ENCODE measurements at places on chromosomes 2 and 18.
A peak's percentile ranks its signal among the peaks of the same experiment; 100 is the strongest.

- DNase-seq: no peak
These were observed 99.4 kb upstream of the CDC42EP3 start for GRCh38 chr2:37770797-37771196.

DNA sequence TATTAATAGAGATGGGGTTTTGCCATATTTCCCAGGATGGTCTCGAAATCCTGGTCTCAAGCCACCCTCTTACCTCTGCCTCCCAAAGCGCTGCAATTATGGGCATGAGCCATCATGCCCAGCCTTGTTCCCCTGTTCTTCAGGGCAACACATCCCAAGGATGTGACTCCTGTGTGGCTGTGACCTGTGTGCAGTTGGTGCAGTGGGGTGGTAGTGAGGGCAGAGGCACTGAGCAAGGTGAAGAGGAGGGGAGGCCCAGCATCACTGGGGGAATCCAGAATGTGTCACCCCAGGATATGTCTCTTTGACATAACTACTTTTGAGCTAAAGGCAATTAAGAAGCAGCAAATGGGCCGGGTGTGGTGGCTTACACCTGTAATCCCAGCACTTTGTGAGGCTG lies 23.4 kb downstream of the CENPA start:
- DNase-seq: no peak

DNA sequence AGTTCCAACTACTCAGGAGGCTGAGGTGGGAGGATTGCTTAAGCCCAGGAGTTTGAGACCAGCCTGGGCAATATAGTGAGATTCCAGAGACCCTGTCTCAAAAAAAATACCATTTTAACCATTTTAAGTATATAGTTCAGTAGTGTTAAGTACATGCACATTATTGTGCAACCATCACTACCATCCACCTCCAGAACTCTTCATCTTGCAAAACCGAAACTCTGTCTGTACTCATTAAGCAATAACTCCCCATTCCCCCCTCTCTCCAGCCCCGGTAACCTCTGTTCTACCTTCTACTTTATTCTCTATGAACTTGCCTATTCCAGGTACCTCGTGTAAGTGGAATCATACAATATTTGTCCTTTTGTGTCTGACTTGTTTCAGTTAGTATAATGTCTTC lies 86.4 kb downstream of the GFPT1 start:
- no peak for DNase-seq

DNA sequence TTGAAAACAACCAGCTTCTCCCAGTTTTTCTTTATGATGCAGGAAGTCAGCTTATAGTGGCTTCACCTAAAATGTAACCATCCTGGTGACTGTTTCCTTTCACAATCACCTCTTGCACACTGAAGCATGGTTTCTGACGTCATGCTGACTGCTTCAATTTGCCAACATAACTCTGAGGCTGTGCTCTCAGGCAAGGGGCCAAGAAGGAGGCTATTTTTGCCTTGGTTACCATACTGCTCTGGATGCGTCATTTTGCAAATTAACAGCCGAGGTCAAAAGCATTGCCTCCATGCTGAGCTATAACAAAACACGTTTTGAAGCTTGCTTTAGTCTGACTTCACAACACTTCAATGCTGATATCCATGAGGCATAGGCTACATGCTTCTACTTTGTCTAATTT lies 397.8 kb downstream of the METTL4 start:
- peak; percentile 72 for DNase-seq

DNA sequence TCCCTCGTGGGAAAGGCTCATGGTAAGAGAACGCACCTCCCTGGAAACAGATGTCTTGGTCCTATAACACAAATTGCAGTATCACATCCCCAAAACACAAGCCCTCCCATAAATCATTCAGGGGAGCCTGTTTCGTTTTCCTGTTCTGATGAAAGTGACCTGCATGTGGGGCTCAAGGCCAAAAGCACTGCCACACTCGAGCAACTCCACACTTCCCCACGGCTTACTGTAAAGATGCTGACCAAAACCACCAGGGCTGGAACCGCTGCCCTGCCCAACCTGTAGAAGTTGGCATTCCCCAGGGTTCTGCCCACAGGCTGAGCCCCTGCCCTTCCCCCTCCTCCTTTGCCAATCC lies 139.7 kb downstream of the BCL11A start:
- no peak for DNase-seq

- no peak for DNase-seq
These were observed 265.1 kb upstream of the OSR1 start for GRCh38 chr2:19623488-19623887.

DNA sequence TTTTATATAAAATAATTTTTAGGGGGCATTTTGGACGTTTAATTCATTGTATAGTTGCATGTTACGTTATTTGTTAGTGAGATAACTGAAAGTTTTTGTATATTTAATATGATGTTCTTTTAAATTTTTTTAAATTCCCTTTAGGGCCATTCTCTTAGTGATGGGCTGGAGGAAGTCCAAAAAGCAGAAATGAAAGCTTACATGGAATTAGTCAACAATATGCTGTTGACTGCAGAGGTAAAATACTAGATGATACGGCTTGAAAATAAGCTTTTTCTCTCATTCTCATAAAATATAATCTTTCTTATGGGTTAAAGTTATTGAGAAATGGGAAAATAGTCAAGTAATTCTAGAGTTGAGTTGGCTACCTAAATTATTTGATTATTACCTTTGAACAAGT lies 58.9 kb downstream of the MTX2 start:
- DNase-seq: no peak

DNA sequence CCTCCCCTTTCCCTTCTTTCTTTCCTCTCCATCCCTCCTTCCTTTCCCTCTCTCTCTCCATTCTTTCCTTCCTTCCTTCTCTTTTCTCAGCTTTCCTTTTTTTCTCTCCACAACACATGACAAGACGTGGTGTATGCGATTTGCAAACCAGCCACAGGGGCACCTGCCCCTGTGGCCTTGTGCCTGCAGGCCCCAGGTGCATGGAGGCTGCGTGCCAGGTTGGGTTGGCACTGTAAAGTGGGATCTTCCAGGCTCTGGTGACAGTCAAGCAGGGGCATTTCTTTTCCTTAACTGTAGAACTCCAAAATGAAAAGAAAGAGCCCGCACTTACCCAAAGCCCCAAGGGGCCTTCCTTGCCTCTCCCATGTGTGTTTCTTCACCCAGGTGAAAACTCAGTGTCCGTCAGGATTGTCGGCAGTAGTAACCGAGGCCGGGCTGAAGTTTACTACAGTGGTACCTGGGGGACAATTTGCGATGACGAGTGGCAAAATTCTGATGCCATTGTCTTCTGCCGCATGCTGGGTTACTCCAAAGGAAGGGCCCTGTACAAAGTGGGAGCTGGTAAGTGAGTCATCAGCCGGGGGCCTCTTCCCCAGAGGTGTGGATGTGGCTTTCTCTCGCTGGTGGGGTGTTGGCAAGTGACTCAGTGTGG lies 50.9 kb downstream of the MARCO start:
- DNase-seq: no peak

DNA sequence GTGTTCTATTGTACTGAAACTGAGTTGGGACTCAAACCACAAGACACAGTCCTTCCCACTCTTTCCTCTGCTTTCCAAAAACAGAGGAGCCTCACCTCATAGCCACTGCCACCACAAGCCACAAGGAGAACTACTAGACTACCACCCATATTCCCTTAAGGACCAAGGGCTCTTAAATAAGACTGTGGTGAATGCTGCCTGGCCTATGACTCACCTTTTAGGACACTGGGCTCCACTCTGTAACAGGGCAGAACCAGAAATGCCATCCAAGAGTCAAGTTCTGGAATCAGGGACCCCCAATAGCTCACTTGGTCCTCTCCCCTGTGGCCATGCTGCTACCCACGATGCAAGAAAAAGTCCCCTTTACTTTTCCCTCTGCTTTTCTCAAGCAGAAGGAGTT lies 851.4 kb downstream of the BCL11A start:
- DNase-seq: no peak
